Small intestine (tissue), 16 donors: ENCODE measurements at places on chromosomes 5 and 9.

DNA sequence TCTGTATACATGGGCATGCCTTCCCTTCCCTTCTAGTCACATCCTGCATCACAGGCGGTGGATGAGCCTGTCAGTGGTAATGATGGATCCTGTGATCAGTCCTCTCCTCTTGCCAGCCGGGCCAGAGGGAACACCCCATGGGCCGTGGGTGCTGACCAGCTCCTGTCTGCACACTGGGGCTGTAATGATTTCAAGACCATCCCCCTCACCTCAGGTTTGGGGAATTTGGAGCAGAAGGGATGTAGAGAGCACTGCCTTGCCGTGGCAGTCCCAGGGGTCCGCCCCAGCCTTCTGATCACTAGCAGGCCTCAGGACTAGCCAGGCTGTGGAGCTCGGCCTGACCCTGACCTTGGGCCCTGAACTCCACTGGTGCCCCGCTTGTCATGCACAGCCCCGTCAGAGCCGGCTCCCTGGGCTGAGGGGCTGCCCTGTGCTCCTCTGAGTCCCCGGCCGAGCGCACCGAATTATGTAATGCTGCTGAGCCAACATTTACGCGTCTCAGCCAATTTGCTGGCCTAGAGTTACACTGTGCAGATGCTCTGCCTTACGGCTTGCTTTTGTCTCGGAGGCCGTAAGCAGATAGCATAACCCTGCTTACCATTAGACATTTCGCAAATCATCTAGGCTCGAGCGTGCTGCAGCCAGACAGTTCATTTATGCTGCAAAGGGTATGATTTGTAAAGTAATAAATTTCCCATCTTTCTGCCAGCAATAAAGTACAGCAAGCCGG, 155.3 kb downstream of the MACROH2A1 start:
- no peak for DNase-seq

DNA sequence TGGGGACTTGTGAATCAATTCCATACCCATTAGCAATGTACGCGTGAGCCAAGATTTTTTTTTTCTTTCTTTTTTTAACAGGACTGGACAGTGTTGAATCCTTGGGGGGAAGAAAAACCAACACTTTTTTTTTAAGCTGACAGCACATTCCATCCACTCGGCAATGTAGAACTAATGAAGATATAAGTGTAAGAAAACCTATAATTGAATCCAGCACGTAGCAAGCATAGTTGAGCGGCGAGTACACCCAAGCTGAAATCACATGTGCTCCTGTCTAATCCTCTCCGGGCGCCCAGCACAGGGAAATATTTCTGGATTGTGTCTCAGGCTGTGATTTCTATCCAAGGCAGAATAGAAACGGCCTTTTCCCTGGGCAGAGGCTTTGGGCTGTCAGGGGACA, 118.2 kb downstream of the BOD1 start:
- no peak for DNase-seq

GRCh38 chr5:54637654-54638053, 120.1 kb downstream of the SNX18 start:
- no peak for DNase-seq

DNA sequence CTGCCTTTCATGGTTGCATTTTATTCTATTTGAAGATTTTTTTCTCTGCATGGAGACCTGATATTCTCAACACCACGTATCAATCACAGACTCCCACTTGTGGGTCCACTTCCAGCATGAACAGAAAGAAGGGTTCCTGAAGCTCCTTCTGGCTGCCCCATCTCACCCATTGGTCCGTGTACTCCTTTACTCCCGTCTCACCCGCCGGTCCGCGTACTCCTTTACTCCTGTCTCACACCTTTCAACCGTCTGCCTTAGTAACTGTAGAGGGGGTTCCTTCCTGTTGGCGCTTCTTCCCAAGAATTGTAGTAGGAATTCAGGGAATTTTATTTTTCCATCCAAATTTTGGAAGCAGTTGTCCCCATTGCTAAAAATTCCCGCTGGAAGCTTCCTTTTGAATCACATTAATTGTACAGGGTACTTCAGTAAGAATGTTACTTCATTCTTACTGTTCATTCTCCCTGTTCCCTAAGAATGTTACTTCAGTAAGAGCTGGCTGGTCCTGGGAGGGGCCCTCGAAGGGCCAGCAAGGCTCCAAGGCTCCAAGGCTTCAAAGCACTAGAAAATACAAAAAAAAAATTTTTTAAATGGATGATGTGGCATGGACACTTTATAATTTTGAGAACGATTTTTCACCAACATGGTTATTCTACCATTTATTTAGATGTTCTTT, 3.9 kb upstream of the LPCAT1 start:
- DNase-seq, result no peak

- DNase-seq, result peak; percentile 1
These were observed 430.1 kb upstream of the DAB2 start for GRCh38 chr5:39854771-39855410.

DNA sequence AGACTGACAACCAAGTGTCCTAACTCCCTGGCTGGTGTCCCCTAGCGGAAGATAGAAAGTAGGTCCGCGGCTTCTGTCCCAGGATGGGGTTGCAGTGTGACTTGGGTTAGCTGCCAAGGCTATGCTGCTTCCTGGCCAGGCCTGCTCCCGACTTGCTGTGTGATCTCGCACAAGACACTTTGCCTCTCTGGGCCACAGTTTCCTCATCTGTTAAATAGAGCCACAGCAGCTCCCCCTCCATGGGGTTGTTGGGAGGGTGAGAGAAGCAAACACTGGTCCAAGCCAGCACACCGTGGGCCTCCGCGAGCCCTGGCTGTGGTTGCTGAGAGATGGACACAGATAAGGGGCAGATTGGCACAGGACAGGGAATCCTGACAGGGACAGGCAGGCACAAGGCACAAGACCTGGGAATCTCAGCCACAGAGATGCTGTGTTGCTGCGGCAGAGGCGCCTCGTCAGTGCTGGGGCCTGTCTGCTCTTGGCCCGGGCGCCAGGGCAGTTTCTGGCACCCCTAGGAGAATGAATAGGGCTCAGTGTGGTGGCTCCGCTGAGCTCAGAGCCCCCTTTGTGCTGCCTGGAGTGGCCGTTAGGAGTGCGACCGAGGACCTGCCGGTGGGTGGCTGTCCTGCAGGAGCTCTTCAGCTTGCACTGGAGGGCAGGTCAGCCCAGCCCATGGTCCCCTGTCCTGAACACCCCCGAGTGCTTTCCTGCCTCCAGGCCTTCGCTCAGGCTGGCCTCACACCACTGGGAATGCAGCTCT, 1.8 kb upstream of the SH2D3C start:
- no peak for DNase-seq

GRCh38 chr9:21686738-21687137, 115.7 kb upstream of the MTAP start:
- no peak for DNase-seq

- DNase-seq, result no peak
These were observed 207.7 kb downstream of the FRMD3 start for GRCh38 chr9:83330207-83331196.

- DNase-seq, result peak; percentile 68
These were observed 98.4 kb downstream of the LIX1 start for GRCh38 chr5:97044052-97044451.

DNA sequence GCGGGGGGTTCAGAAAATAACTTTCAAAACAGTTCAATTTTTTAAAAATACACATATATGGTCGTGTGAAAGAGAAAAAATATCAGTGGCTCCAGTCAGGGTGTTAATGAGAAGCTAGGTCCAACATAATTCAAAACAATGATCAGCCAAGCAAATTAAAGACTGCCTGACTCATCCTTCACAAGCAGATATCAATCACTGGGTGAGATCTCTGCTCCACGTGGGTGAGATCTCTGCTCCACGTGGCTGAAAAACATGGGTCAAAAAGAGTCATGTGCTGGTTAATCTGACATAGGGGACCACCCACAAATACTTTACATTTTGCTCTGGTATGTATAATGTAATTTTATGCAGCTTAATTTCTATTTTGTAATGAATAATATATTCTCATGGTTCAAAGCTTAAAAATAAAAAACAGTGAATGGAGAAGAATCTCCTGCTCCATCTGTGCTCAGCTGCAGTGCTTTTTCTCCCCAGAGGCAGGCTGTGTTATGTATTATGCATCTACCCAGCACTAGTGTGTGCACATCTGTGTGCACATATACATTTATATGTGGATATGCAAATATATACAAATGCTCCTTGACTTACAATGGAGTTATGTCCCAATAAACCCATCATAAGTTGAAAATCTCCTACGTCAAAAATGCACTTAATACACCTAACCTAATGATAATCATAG, 93.1 kb upstream of the S1PR3 start:
- no peak for DNase-seq

- no peak for DNase-seq
These were observed 329.3 kb upstream of the TLE4 start for GRCh38 chr9:79242489-79242888.

DNA sequence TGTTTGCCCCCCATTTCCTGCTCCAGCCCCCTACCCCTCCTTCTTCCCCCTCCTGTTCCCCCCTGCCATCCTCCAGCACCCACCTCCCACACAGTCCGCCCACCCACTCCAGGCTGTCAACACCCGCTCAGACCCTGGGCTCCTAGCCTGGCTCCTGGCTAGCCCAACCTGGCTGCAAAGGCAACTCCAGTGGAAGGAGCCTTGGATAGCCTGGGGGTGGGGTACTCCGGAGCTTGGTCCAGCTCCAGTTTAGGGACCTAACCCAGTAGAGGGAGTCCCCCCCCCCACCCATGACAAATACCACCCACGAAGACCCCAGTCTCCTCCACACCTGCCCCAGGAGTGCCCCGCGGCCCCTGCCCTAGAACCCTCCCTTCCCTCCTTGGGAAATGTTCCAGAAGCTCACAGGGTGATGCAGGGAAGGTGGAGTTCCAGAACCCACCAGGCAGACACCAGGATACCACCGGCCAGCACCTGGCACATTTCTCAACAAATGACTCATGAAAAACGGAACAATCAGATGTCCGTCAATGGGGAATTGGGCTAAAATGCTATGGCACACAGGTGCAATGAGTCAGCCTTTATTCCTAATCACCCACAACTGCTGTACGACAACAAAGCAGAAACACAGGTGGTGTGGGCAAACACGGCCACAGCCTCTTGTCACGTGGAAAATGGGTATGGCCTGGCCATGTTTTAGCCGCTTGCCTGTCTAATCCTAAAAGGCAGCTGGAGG, 901 bp upstream of the SLC12A7 start:
- peak; percentile 43 for DNase-seq

DNA sequence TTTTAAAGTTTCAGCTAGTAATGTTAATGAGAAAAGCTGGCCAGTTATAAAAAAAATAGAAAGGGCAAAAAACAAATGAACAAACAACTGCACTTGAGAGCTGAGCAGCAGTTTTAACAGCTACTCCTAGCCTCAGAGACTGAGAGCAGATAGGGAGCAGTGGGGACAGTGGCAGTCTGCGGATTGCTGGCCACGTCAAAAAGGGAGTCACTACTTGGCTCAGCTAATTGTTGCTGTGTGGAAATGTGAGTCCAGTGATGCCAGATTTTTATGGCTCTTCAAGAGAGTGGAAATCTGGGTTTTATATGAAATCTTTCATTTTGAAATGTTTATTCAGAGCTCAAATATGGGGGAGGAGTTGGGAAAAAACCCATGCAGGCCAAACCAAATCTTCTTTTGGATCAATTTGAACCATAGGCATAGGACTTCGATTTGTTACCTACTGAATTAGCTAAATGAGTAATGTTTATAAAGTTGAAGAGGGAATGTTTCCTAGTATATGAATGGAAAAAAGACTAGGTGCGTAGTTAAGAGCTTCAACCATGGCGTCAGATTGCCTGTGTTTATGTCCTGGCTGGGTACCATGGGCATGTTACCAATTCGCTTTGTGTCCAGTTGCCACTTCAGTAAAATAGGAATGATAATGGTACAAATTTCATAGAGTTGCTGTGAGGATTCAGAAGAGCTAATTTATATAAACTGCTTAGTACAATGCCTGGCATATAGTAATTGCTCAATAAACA, 102.1 kb downstream of the PAM start:
- no peak for DNase-seq

DNA sequence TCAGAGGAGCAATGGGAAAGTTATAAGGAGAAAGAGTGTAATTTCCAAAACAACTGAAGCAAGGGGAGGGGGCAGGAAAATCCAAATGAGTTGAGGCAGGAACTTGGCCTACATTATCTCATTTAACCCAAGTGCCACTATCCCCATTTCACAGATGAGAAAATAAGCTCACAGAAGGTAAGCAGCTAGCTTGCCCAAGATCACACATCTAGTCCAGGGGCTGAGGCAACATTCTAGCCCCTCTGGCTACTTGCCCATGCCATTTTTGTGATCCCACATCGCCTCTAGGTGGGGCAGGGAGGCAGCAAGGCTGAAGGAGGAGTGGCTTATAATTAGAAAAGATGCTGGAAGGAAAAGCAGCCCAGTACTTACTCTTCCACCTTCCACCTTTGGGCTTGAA, 2.6 kb upstream of the PSIP1 start:
- DNase-seq, result no peak

DNA sequence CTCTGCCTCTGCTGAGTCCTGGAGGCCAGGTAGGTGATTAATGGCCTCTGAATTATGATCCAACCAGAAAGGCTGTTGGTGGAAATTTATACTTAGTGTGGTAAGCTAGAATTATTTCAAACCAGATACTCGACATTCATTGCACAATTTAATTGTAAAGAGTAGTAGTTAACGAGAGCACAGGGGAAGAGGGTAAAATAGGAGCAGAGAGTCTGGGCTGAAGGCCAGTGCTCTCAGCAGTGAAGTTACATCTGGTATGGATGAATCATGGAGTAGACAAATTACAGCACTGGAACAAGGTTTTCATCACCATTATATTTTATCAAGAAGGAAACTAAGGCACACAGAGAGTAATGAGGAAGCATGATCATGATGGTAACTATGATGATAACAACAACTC, 92.5 kb downstream of the TLR4 start:
- DNase-seq, result no peak

DNA sequence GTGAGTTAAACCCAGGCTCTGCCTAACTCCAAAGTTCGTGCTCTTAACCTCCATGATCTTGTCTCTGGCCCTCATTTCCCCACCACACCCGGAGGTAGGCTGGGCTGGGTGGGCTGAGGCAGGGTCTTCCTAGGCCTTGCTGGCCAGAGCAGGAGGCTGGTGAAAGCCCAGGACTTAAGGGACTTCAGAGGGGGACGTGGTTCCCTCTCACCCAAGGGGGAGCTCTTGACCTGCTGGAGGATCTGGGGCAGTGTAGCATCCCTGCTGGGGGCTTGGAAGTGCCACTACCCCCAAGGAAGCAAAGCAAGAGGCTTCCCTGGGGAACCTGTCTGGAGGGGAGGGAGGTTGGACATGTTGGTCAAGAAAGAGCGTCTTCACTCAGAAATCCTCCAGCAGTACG, 14.7 kb downstream of the PITX1 start:
- DNase-seq, result no peak

GRCh38 chr9:91805031-91805430, 145.0 kb downstream of the ROR2 start:
- no peak for DNase-seq

DNA sequence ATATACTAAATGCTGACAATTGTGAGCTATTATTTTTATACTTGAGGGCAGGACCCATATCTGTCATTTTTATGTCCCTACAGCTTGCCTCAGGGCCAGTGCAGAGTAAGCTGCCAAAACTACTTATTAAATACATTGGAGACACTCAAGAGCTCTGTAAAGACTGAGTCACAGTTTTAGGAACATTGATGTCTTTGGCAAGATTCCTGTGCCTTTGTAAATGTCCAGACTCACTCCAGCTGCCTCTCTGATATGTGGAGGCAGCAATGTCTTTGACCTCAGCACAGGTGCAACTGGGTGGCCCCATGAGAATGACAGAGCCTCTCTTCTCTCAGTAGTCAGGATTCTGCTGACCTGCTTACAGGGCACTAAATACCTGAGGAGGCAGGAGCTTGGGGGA, 363.2 kb downstream of the OSTF1 start:
- DNase-seq, result peak; percentile 18
